ENCODE measurements at places on chromosomes 2 and 18.

GRCh38 chr2:217420854-217421253, 561.0 kb upstream of the TNP1 start:
- DNase-seq = no peak

DNA sequence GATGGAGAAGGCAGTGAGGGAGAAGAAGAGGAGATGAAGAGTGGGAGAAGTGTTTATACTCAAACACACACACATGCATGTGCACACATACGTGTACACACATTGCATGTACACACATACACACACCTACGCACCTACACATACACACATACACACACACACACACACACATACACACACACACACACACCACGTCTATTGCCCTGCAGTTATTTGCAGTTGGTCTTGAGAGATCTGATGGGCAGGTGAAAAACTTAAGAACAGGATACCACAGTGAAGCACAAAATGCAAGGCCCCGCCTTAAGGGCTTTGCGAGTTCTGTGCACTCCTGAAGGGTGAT, 190.2 kb downstream of the MYCN start:
- DNase-seq = no peak

DNA sequence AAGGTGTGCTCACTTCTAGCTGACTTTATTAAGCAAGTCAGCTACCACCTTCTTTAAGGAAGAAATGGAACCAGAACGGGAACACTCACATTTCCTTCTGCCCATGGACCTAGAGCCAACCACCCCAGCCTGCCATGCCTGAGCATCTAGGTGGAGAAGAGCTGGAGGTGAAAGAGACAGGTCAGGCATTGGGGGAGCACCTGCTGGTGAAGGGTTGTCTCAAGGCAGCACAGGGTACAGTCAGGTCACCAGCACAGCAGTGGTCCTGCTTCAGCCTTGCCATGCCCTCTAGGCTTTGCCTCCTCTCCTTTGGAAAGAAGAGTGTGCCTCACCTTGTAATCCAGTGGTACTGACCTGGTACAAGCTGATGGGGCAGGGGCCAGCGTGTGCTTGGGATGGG, 107.9 kb downstream of the KCNF1 start:
- no peak for DNase-seq

GRCh38 chr2:20091305-20091991, 40.0 kb upstream of the LAPTM4A start:
- peak; percentile 91 for DNase-seq

DNA sequence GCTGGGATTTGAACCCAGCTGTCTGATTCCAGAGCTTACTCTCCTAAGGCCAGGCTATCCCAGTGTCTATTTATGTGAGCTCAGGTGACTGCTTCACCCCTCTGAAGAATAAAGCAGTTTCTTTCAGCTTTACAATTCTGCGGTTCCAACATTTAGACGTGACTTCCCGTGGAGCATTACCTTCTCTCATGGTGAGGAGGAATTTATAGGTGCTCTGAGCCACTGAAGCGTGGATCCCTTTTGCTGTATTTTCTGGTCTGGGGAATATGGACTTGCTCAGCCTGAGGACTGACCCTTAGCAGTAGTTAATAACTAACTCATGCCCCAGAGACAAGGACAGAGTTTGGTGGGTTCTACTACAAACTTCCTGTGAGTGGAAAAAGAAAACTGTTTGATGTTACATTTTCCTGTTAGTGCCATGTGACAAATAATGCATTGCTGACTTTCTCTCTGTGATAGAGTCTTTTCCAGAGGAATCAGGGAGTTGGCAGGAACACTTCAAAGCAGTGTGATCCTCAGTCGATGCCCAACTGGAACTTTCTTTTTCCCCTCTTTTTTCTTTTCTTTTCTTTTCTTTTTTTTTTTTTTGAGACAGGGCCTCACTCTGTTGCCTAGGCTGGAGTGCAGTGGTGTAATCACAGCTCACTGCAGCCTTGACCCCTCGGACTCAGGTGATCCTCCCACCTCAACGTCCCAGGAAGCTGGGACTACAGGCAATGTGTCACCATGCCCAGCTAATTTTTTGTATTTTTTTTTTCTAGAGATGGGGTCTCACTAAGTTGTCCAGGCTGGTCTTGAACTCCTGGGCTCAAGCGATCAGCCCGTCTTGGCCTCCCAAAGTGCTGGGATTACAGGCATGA, 21.9 kb downstream of the CASP10 start:
- no peak for DNase-seq

GRCh38 chr18:24695168-24695567, 234.7 kb downstream of the HRH4 start:
- DNase-seq = no peak

GRCh38 chr2:128686497-128686859, 367.8 kb upstream of the HS6ST1 start:
- no peak for DNase-seq

- DNase-seq = no peak
Observed at GRCh38 chr2:143205106-143205764, 76.0 kb downstream of the ARHGAP15 start.

DNA sequence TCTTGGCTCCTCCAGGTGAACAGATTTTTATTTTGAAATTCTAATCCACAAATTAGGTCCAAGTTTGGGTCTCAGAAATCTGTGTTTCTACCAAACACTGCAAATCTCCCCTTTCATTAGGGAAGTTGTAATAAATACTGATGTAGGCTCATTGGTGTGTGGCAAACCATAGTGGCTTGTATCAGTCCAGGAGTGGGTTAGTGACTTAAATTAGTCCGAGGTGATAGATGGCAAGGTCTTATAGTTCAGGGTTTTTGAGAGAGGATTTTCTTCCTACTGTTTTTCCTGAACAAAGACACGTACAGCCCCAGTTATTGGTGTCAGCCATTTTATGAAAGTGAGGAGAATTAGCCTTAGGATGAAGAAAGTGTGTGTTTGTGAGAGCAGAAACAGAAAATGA, 74.6 kb downstream of the RPRM start:
- DNase-seq = no peak

- DNase-seq = peak; percentile 59
Observed at GRCh38 chr2:46481198-46482193, 2.1 kb downstream of the TMEM247 start.

DNA sequence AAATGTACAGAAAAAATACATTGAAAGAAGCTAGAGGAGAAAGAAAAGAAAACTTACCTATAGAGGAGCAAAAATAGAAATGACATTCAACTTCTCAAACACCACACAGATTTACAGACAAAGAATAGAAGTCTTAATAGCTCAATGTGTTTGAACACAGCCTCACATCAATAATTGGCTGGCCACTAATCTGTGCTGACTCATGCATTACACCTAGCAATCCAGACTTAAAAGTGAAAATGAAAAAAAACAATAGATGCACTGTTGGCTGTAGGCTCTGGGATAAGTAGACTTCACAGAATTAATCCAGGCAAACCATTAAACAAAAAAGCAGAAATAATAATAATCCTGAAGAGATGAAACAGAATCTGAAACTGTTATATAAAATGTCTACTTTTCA, 961.3 kb upstream of the CELF4 start:
- no peak for DNase-seq

DNA sequence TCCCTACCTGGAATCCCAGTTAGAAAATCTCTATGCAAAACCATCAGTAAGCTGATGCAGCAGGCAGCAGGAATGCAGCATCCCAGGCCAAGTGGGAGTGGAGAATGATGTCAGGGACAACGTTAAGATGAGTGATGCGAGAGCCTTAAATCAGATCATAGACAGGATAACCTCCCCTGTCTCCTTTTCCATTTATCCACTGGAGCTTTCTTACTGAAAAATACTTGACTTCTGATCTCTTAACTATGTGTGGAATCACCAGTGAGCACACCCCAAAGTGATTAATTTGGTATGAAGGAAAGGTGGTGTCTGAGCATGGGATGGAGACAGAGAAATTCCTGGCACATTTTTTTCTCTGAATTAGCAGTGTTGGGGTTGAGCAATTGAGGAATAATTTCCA, 98.0 kb downstream of the RND3 start:
- no peak for DNase-seq

DNA sequence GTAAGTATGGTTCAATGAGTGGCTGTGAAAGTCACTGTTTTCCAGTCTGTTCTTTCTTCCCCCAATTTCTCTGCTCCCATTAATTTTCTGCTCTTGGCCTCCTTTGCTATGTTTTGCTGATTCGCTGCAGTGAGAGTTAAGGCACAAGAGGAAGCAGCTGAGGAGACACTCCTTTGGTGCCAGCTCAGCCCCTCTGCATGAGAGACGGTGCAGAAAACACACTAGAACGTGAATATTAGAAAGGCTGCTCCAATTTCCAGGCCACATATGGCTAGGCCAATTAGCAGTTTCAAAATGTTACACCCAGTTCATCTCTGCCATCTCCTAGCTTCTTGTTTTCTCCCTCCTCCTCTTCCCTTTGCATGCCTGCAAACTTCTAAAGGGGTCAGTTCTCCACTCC, 38.9 kb downstream of the AKAIN1 start:
- DNase-seq = no peak

- DNase-seq = no peak
Observed at GRCh38 chr2:161415034-161415986, 787 bp upstream of the TBR1 start.

GRCh38 chr2:148590612-148591011, 53.9 kb upstream of the EPC2 start:
- no peak for DNase-seq

GRCh38 chr18:33755931-33756560, 178.0 kb downstream of the ASXL3 start:
- DNase-seq = peak; percentile 6

DNA sequence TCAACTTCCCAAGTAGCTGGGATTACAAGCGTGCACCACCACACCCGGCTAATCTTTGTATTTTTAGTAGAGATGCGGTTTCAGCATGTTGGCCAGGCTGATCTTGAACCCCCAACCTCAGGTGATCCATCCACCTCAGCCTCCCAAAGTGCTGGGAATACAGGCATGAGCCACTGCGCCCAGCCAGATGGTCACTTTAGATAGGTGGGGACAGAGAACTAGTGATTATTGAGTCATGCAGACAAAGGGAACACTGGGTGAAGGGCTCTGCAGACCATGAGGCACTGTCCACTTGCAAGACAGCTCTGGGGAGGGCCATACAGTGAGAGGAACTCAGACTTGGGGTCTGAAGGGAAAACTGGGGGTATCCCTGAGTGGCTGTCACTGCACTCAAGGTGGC, 58.4 kb upstream of the POMC start:
- DNase-seq = no peak

- no peak for DNase-seq
Observed at GRCh38 chr2:76444732-76445131, 734.0 kb upstream of the GCFC2 start.

DNA sequence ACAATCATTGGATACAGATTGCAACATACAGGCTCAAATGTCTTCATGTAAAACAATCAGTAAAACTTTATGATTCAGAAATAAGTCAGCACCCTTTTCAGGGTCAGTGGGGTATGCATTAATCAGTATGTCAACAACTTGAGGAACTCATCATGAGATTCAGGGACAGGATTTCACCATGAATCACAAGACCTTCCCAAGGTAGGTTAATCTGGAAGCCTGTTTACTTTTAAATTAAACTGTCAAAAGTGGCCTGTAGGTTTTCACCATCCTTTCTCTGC, 104.8 kb downstream of the SP100 start:
- no peak for DNase-seq

DNA sequence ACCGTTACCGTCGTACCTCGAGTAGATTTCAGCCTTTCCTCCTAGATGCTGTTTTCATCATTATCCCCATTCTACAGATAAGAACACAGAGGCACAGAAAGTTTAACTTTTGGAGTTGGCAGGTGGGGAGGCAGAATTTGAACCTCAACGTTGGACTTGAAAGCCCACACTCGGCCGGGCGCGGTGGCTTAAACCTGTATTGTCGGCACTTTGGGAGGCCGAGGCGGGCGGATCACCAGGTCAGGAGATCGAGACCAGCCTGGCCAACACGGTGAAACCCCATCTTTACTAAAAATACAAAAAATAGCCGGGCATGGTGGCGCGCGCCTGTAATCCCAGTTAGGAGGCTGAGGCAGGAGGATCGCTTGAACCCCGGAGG, 11.5 kb downstream of the CATIP start:
- no peak for DNase-seq

- no peak for DNase-seq
Observed at GRCh38 chr2:230949966-230950873, 25.2 kb upstream of the GPR55 start.

DNA sequence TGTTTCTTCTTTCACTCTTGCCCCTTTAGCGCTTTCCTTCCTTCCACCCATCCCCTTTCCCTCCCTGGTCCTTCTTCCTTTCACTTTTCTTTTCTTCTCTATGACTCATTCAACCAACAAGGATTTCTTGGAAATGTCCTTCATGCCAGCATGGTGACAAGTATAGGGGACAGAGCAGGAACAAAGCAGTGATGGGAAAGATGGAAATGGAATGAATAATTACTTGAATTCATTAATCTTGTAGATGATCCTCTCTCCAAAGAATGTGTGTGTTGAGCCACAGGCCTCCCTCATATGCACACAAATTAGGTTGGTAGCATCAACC, 1.5 kb downstream of the VAMP5 start:
- DNase-seq = peak; percentile 88

DNA sequence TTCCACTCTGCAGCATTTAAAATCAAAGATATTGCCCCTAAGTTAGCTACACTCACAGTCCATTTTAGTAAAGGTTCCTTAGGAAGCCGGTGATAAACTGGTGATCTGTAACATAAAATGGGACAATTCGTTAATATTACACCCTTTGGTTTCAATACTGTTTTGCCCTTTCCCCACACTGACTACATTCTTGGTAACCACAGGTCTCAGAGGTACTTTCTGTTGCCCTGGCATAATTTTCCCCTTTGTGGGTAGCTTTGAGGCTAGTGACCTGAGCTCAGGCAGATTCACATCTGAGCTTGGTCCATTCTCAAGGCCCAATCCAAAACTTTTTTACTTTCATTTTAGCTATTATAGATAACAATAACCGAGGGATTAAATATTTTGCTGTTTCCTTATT, 32.9 kb upstream of the CSRNP3 start:
- DNase-seq = no peak

GRCh38 chr18:56479841-56480240, 158.6 kb downstream of the TXNL1 start:
- no peak for DNase-seq

DNA sequence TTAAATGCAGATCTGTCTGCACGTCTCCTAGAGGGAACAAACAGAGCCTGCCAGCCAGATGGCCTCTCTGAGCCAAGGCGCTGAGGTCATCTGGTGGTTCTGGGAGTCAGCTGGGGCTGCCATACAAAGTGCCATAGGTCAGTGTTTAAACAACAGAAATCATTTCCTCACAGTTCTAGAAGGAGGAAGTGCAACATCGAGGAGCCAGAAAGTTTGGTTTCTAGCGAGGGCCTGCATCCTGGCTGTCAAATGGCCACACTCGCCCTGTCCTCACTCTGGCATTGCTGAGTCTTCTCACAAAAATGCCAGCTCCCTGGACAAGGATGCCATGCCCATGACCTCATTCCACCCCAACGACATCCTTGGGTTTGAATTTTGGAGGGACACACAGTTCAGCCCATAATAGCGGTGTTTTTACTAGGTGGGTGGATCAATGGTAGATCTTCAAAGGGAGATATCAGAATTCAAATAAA, 59.6 kb downstream of the MYT1L start:
- DNase-seq = no peak

Measured in hepatic stellate cell (primary cell).